ENCODE measurements at places on chromosomes 11 and 22.

- DNase-seq, result no peak
Observed at GRCh38 chr11:128908391-128909246, 17.5 kb downstream of the KCNJ5 start.

GRCh38 chr11:27100534-27100933, 59.9 kb downstream of the BBOX1 start:
- no peak for DNase-seq

GRCh38 chr11:43558146-43558545, 122.4 kb upstream of the HSD17B12 start:
- no peak for DNase-seq

DNA sequence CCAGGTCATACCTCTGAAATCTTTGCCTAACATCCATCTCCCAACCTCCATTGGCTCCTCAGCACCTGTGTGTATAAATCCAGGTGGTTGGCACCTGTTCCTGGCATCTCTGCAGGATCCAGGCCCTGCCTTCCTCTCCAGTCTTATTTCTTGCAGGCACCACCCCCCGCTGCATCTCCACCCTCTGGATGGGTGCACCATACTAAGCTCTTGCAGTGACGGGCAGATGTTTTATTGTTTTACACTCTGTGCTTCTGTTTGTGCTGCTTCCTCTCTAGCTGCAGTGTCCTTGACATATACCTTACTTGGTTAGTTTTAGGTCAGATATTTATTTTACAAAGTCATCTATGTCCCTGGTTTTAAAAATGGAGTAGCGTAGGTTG, 102.6 kb downstream of the TBC1D22A start:
- no peak for DNase-seq

- no peak for DNase-seq
Observed at GRCh38 chr11:70128435-70128906, 50.4 kb downstream of the ANO1 start.

- DNase-seq, result no peak
Observed at GRCh38 chr22:43707648-43708047, 104.5 kb downstream of the EFCAB6 start.

DNA sequence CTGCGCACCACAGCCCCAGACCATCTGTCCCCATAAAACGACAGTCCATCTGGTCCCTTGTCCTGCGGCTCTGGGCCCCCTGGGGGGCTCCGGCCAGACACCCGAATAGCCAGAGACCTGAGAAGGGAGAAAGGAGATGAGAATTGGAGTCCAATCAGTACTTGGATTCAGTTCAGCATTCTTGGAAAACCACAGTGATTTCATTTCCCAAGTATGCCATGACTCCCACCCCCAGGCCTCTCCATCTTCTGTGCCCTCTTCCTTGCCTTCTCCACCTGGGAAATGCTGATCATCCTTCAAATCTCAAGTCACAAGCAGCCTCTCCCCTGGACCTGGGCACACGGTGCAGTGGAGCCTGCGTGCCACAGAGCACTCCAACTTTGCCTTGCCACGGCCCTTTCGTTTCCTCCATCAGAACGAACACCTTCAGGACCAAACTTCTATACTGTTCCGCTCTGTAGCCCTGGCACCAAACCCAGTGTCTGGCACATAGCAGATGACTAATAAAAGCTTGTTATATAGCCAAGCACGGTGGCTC, 10.9 kb upstream of the MFNG start:
- DNase-seq, result no peak

GRCh38 chr11:46701078-46701654, 335 bp downstream of the ZNF408 start:
- DNase-seq, result no peak

- DNase-seq, result no peak
Observed at GRCh38 chr11:86486261-86487030, 111.8 kb downstream of the CCDC81 start.

DNA sequence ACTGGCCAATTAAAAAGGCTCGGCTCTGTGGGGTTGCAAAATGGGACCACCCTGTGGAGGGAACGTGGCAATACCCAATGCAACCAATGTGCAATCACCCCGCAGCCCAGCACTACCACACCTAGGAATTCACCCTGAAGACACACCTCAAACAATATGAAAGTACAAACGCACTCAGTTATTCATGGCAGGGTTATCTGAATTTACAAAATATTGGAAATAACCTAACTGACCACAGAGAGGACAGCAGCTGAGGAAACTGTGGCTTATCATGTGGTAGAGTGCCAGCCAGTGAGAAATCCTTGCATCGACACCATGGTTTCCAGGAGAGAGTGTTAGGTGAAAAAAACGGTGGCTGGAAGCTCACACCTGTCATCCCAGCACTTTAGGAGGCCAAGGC, 18.7 kb downstream of the ALG12 start:
- no peak for DNase-seq

DNA sequence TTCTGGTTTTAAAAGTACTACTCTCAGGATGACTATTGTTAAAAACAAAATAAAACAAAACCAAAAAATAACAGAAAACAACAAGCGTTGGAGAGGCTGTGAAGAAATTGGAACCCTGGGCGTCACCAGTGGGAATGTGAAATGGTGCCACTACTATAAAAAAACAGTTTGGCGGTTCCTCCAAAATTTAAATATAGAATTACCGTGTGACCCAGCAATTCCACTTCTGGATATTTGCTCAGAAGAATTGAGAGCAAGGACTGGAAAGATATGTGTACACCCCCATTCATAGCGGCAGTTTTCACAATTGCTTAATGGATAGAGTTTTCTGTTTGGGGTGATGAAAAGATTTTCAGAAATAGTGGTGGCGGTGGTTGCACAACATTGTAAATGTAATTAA, 8.6 kb downstream of the APOA4 start:
- no peak for DNase-seq

DNA sequence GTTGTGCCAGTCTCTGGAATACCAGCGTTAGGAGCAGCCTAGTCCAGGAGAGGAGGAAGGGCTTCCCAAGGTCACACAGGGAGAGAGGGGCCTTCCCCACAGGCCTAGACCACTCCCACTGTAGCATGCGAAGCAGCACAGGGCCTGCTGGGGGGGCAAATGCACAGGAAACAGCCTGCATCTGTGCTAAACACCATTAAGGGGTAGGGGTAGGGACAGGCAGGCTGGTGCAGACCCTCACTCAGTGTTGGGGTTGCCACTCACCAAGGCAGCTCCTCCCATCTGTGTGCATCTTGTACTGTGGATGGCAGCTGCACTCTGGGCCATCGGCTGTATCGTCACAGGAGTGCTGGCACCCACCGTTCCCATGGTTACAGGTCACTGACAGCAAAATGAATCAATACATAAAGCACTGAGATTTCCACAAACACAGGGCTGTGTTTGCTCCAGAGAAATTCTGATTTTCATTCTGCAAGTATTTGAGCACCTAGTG, 24.9 kb downstream of the SCUBE2 start:
- no peak for DNase-seq

DNA sequence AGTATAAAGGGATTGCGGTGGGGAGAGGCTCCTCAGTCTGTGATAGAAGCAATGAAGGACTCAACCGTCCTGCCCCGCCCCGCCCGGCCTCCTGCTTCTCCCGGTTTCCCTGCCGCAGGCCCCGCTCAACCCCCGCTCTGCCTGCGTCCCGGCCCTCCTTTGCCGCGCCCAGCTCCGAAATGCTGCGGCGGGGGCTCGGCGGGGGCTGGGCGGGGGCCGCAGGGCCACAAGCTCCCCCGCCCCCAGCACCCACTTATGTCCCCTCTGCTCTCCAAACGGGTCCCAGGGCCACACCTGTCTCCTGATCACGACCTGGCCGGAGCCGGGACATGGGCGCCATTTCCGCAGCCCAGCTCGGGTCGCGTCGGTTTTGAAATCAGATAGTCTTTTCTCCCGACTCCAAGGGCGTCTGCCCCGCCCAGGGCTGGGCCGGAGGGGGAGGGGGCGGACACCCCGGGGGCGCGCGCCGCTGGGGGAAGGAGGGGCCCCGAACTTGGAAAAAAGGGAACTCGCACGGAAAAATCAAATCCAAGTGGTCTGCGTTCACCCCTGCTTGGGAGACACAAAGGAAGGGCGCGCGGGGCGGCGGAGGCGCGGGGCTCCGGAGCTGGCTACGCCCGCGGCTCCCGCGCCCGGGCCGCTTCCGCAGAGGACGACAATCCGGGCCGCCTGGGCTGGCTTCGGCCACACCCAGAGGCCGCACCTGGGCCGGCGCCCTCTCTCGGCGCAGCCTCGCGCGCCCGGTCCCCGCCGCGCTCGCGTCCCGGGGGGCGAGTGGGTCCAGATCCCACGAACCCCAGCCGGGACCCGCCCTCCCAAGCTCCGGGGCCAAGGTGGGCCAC, 70.6 kb upstream of the EP300 start:
- DNase-seq, result no peak

GRCh38 chr11:102592634-102593581, 32.2 kb downstream of the MMP20 start:
- no peak for DNase-seq

DNA sequence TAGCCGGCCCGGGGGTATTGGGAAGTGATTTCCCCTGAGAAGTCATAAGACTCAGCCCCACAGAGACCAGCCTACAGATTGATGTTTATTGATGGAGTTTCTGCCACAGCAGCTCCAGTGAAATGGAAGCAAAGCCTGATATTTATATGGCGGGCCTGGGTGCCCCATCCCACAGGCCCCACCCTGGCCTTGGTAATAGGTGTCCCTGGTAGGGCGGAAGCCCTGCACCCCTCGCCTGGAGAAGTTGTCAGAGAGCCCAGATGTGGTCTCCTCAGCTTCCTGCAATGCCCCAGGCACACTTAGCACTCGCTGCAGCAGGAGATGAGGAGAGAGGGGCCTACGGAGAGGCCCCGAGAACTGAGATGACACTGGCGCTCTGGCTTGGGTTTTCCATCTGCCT, 107.4 kb downstream of the MORC2 start:
- no peak for DNase-seq

GRCh38 chr11:123576501-123576900, 77.9 kb downstream of the SCN3B start:
- no peak for DNase-seq

DNA sequence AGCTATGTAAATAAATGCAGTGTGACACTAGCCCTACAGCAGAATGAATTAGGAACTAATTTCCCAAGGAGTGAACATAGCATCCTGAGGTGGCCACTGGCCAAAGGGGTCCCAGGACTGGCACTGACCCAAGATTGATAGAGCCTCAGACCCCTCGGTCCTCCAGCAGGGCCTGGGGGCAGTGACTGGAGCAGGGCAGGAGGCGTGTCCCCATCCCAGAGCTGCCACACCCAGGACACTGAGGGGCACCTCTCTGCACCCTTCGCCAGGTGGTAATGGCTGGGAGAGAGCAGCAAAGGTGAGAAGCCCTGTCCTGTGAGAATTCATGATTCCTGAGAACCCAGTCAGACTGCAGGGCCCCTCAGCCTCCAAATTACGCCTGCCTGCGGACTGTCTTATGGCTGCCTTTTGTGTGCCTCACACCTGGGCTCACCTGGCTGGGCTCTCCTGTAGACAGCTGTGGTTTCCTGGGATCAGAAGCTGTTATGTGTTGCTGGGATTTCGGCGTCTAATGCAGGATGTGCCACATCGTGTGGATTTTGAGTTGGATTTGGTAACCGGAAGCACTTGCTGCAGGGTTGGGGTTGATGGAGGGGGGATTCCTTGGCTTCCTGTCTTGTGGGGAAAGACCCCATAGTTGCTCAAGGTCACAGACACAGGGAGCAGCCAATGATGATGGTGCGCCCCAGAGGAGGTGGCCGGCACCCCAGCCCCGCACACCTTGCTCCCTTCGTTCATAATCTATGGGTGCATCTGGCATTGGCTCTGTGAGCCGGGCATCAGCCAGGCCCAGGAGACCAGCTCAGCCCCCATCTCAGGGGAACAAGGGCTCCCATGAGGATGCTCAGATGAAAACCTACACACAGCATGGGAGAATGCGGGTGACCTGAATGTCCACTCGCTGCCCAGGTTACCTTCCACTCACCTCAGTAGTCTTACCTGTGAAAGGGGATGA, 582.9 kb downstream of the BRD1 start:
- no peak for DNase-seq
